ENCODE measurements at places on chromosomes 2 and 18.

- peak; percentile 99 for DNase-seq
Observed at GRCh38 chr2:112794131-112794733, 9.9 kb upstream of the IL1A start.

DNA sequence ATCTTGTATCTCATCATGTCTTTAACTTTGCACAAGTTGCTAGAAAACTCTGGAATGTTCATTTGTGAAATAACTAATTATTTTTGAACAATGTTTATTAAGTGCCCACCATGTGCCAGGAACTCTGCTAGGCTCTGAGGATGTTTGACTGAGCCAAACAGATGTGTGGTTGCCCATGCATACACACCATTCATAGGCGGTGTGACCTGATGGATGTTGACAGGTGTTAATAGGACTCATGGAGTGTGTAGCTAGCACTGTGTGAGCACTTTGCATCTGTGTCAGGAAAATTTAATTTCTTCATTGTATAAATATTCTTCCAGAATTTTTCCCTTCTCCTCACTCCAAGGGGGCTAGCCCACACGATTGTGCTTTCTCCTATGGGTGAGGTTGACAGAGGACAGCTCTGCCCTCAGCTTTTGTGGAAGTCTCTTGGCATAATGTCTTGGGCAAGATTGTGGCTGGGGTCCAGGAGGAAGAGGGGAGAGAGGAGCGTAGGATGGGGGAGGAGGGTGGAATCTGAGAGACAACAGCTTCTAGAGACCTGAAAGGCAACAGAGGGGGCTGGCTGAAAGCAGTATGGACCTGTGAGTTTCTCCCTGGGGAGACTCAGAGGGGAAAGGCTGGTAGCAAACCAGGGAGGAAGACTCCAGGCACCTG lies 214.6 kb upstream of the CXCR4 start:
- no peak for DNase-seq

- DNase-seq, result no peak
Observed at GRCh38 chr2:107001964-107002696, 116.2 kb upstream of the ST6GAL2 start.

GRCh38 chr18:77366720-77367641 lies 117.3 kb downstream of the GALR1 start:
- peak; percentile 3 for DNase-seq

DNA sequence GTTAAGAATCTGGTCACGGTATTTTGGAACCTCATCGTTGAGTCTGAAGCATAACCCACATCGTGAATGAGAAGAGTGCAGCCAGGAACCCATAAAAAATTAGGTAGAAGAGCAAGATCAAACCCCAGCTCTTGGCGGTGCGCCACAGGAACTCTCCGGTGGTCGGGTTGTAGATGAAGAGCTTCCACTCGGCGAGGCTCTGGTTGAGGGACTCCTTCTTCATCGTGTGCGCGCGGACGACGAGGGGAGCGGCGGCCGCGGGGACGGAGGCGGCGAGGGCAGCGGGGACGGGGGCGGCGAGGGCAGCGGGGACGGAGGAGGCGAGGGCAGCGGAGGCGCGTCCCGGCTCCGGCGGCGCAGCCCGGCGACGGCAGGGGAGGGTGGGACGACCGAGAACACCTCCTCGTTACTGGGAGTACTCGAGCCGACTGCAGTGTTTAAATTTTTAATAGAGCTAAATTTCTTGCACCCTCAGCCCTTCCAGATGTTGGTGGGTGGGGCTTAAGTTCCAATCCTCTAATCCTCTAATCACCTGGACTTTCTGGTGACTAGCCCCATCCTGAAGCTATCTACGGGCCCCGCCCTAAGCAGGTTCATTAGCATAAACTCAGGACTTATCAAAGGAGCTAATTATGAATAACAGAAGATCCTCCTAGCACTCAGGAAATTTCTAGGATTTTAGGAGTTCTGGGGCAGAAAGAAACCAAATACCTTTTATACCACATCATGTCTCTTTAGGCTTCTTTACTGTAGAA lies 20.4 kb upstream of the PAPOLG start:
- peak; percentile 63 for DNase-seq

- DNase-seq, result no peak
Observed at GRCh38 chr18:3468833-3469232, 18.9 kb downstream of the TGIF1 start.

DNA sequence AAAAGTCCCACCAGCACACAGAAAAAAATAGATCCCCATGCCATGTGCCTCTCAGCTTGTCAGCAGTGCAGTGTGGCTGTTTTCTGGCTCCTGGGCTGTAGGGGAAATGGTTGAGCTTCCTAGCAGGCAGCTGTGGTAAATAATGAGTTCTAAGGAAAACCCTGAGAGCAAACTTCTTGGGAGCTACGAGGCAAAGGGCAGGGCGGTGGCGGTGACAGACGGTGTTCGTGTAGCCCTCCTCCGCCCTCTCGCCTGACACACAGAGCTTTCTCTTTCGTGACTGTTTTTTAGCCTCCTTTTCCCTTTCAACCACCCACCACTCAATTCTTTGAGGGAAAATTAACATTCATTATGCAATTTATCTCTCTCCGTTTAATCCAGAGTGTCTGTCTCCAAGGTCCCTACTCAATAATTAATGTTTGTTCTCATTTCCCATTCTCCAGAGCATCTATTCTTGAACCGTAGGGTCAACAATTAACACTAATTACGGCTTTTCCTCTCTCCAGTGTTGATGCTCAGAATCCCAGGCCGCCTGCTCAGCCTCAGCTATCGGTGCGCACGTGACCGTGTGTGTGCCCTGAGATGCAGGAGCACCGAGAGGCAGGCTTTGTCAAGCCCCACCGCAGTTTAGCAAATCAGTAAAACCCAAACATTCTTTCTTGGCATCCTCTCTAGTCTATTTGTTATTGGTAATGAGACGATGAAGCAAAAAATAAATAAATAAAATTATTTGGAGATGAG lies 50.1 kb downstream of the KIAA2012 start:
- DNase-seq, result no peak

GRCh38 chr18:42574871-42575270 lies 540.6 kb downstream of the RIT2 start:
- no peak for DNase-seq

DNA sequence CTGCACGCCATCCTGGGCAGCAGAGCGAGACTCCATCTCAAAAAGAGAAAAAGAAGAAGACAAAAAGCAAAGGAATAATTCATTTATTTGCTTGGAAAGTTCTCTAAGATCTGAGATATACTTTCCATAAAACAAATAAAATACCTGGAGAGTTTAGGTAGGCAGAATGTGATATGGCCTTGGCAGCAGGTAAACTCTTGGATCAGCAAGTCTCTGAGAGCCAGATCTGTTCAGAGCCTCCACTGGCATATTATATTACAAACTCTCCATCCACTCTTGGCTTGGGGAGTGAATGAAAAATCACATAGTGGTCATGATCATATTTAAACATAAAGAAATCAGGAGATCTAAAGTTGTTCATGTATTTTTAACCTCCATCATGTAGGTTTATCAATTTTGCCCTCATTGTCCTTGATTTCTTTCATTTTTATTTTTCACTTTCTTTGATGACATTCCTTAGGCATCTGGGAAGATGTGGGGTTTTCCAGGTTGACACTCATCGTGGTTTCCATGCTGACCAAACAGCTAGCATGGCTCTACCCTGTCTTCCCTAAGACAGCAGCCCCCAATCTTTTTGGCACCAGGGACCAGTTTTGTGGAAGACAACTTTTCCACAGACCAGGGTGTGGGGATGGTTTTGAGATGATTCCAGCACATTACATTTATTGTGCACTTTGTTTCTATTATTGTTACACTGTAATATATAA lies 10.2 kb downstream of the LRRFIP1 start:
- no peak for DNase-seq

DNA sequence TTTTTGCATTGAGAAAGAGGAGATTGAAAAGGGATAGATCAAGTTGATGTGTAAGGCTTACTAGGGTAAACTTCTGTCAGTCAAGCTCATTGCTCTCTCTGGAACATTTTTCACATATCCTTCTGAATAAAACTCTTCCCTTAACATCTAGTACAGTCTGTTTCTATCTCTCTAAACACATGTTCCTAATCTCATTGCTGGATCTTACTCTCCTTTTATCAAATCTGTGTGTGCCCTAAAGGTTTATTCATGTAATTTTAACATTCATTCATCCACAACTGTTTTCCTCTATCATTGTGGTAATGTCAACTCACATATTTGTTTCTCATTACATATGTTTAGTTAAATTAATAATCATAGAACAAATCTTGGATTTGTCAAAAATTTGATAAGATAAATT lies 277.9 kb upstream of the GULP1 start:
- no peak for DNase-seq

DNA sequence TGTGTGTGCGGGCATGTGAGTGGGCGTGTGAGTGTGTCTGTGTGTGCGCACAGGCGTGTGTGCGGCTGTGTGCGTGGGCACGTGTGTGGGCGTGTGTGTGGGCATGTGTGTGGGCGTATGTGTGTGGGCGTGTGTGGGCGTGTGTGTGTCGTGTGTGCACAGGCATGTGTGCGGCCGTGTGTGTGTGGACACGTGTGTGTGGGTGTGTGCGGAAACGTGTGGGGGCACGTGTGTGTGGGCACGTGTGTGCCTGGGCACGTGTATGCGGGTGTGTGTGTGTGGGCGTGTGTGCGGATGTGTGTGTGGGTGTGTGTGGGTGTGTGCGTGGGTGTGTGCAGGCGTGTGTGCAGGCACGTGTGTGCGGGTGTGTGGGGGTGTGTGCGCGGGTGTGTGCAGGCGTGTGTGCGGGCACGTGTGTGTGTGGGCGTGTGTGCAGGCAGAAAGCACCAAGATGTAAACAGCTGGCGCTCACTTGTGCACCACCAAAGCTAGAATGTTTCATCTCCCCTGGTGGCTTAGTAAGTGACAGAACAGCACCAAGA lies 31.2 kb upstream of the ALKAL2 start:
- DNase-seq, result no peak

GRCh38 chr2:72934683-72935610 lies 17.6 kb downstream of the EMX1 start:
- DNase-seq, result peak; percentile 98

DNA sequence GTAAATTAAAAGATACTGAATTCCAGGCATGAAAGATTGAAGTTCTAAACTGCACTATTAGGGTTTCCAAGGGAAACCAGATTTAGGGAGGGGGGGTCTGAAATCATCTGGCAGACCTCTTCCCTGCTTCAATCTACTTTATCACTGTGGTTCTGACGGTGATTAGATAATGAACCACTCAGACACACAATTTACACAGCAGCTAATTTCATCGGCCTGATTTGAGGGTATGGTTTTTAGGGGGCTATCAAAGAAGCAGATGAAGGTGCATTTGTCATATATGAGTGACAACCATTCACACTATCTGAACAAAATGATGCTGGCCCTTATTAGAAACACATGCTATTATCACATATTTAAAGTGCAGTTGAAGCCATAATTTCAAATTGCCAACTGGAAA lies 106.0 kb downstream of the OLA1 start:
- DNase-seq, result no peak

GRCh38 chr18:32301976-32302743 lies 112.3 kb downstream of the MEP1B start:
- DNase-seq, result peak; percentile 86

DNA sequence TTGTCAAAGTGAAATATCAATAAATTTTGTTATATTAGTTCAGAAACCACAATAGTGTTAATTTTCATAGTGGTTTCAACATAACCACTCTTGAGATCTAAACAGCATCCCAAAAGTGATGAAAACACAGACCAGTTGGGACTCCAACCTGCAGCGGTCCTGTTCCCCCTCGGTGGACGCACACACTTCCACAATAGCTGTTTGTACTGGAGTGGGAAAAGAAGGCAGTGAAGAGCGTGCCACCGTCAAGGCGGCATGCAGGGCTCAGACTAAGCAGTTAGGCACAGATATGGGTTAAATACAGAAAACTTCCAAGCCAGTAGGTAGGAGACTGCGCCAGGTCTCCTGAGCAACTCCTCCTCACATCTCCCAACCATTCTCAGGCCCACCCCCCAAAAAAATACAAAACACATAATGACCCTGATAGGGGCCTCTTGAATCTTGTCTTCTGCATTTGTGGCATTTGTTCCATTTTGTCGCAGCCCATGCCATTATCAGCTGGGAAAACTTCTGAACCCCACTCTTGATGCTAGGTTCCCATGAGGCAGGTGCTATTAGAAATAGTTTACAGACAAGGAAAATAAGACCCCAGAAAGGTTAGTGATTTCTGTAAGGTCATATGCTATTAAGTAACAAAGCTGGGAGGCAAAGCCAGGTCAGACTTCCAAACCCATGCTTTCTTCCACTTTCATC lies 57.7 kb downstream of the GORASP2 start:
- DNase-seq, result no peak

DNA sequence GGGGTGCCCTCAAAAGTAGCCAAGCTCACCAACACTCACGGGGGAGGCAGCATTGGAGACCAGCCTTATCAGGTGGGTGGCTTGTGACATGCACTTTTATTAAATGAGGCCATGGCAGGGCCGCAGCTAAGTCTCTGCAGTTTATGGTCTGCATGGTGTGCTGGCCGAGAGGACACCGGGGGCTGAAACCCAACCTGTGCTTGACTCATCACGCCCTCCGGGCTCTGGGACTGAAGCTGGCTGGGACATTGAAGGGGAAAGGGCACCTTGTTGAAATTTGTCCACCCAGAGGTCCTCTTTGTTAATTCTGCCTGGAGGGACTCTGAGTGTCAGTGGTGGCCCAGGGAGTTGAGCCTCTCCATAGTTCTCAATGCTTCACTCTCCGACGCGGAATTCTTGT lies 17.7 kb upstream of the NTSR2 start:
- no peak for DNase-seq

- peak; percentile 17 for DNase-seq
Observed at GRCh38 chr2:45777996-45778719, 126.7 kb downstream of the PRKCE start.

DNA sequence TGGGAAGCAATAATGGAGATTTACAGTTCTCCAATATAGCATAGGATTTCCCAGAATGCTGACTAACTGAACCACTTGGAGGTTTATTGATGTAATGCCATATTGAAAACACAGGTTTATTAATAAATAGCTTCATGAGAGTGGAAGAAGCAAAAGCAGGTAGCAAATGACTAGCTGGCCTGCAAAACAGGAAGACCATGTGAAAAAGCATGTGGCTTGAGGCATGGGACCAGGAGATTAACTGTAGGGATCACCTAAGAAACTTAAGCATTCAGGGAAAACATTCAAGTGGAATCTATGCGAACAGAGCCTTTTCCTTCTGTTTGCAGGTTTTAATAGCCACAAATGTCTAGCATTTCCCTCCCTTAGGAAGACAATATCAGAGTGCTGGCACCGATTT lies 679.7 kb downstream of the ZEB2 start:
- no peak for DNase-seq

DNA sequence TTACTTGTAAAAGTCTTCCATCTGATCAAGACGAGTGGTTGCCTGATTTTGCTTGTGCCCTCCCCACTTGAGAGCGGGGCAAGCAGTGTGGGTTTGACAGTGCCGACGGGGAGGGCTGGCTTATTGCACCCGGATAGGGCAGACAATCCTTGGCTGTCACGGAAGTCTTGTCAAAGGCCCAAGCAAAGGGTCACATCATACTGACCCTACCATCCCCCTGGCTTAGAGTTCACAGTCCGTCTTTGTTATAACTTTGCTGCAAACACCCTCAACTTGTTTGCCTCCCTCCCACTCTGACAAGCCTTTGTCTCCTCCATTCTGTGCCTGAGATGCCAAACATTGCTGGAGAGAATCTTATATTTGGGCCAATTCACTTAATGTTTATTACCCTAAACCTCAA lies 165.9 kb upstream of the MSH6 start:
- no peak for DNase-seq
